ENCODE measurements at places on chromosomes 1 and 21. TPM values are rescaled to one million over a fixed set of nuclear protein-coding genes. Genes with fewer than 3 reads are reported as not detected.
A peak's percentile ranks its signal among the peaks of the same experiment; 100 is the strongest.

DNA sequence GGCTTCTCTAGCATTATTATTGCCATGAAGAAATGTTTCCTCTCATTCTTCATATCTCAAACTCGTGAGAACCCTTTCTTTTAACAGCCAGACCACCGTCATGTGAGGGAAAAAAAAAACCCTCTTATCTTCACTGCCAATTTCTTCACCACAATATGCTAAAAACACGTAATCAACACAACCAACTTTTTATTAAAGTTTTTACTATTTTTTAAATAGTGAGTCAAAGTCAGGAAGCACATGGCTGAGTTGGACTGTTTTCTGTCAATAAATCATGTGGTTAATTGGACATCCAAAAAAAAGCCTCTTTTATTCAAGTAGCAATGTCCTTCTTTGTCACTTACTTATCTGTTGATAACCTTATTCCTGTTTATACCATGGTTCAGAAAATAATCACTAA lies 55.9 kb upstream of the SAMD13 start:
- no peak for DNase-seq

DNA sequence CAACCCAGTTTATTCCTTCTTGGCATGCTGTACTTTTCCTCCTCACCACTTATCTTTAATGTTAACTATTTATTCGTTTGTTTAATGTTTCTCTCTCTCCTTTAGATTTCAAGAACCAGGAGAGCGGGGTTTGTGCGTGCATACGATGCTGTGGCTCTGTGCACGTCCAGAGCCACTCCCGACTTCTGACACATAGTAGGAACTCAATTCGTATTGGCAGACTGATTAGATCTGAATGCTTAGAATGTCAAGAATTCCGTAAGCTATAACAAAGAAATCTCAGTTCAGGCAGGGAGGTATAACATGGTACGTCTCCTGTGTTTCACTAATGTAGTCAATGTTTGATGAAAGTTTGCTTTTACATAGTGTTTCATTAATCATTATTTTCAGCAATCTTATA lies 7.3 kb upstream of the GRIK1 start:
- DNase-seq, result no peak

GRCh38 chr1:156704930-156705320 lies 458 bp downstream of the CRABP2 start:
- peak; percentile 44 for DNase-seq

DNA sequence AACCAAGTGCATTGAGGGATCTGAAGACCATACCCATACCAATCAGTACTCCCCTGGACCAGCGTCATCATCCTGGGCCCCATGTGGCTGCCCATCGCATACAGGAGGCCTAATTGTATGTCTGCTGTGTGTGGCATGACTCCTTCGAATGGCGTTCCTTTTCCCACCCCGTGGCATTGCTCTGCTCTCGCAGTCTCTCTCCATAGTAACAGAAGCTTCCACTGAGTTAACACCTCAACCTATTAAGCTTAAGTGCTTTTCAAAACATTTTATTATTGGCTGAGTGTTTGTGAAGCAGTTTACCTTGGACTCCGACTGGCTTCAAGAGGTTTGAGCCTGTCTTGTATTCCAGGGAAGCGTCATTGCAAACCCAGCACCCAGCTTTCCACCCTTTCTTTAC lies 187.1 kb upstream of the LMO4 start:
- no peak for DNase-seq

Gene HS2ST1
- total RNA-seq, result 12.5 TPM

GRCh38 chr1:38579056-38579455 lies 280.5 kb downstream of the RRAGC start:
- DNase-seq, result no peak

All from natural killer cell (primary cell).